ENCODE measurements at places on chromosomes 7 and 10.
A peak's percentile ranks its signal among the peaks of the same experiment; 100 is the strongest.

GRCh38 chr10:34141032-34141680, 673.9 kb downstream of the PARD3 start:
- DNase-seq = no peak

GRCh38 chr10:132400547-132401151, 3.6 kb downstream of the PWWP2B start:
- DNase-seq = no peak

GRCh38 chr7:132545756-132546155, 30.5 kb downstream of the PLXNA4 start:
- DNase-seq = no peak

GRCh38 chr10:58967551-58968388, 208.7 kb upstream of the PHYHIPL start:
- no peak for DNase-seq

DNA sequence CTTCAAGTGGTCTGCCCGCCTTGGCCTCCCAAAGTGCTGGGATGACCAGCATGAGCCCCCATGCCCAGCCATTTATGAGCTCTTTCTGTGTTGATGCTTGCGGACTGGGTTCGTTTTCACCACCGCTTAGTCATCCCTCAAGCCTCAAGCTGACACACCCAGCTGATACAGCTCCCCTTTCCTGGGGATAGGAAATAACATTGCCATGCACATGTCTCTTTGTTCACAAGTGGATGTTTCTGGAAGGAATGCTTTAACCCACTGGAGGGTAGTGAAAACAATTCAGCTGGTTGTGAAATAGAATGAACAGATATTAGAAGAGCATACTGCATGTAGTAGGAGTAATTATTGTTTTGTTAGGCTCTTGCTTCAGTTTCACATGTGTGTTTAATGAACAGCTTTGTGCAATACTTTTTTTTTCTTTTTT, 8.5 kb upstream of the METTL27 start:
- DNase-seq = no peak

DNA sequence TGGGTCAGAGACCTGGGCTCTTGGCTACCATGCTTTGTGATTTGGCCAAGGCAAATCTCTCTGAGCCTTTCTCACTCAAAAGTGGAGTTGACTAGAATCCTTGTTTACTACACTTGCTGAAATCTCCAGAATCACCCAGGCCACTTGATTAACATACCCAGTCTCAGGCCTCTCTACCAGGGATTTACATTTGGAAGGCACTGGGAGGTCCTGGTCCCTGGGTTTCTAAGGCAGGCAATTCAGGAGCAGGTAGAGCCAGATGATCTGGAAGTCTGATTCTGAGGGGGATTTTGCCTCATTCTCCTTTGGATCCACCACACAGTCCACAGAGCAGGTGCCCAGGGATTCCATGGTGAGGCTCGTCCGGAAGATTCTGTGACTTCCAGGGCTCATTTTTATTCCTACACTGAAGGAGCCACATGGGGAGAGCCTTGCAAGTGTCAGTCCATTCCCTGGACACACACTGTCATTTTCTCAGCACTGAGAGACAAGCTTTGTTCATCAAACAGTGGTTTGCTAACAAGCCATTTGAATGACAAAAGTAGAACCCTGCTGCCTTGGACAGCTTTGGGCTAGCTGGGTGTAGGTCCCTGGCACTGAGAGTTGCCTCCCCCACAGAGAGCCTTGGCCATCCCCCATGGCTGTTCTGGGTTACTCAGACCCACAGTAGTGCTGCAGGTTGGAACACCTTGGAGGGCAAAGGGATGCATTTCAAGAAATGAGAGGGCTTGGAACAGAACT, 74.2 kb downstream of the NOC3L start:
- DNase-seq = no peak

DNA sequence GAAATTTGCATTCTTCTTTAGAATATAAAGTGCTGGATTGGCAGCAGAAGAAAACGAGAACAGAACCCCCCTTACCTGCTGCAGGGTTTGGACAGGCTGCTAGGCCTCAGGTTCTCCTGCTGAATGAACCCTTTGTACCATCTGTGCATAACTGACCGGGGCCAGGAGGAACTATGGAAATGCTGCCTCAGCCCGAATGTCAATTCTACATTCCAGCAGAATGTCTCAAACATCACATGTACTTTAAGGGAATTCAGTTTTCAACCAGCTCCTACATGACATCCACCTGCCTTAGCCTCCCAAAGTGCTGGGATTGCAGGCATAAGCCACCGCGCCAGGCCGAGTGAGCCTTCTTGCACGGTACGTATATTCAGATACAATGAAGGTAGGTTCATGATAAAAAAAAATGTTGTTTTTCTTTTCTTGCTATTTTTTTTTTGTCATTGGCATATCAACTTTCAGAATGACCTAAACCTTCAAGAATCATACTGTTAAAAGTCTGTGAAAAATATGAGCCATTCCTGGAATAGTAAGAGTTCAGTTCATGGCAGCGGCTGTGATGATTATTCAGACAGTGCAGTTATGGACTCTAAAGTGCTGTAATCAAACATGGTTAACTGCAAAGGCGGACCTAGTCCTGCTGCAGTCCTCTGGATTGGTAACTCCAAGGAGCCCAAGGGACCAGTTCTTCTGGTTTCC, 84.4 kb upstream of the TNS3 start:
- no peak for DNase-seq

DNA sequence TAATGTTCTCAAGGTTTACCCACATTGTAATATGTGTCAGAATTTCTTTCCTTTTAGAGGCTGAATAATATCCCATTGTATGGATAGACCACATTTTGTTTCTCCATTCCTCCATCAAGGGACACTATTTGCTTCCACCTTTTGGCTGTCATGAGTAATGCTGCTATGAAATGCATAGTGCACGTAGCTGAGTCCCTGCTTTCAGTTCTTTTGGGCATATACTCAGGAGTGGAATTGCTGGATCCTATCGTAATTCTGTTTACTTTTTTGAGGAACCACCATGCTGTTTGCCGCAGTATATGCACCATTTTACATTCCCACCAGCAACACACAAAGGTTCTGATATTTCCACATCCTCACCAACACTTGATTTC, 60.0 kb downstream of the PRF1 start:
- DNase-seq = no peak

DNA sequence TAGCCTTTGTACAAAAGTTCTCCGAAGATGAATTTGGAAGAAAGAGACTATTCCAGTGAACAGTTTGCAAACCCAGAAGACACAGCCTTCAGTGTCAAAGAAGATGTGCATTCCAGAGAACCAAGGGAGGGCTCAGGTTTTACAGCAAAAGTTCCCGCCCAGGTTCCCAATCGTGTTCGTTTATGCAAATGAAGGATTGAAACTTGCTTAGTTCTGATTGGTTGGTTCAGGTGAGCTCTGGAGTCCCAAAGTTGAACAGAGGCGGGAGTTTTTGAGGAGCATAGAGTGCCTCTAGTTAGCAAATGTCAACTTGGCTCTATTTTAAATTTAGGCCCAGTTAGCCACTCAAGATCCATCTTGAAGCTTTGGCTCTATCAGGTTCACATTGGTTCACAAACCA, 51.3 kb downstream of the TMEM270 start:
- DNase-seq = no peak

DNA sequence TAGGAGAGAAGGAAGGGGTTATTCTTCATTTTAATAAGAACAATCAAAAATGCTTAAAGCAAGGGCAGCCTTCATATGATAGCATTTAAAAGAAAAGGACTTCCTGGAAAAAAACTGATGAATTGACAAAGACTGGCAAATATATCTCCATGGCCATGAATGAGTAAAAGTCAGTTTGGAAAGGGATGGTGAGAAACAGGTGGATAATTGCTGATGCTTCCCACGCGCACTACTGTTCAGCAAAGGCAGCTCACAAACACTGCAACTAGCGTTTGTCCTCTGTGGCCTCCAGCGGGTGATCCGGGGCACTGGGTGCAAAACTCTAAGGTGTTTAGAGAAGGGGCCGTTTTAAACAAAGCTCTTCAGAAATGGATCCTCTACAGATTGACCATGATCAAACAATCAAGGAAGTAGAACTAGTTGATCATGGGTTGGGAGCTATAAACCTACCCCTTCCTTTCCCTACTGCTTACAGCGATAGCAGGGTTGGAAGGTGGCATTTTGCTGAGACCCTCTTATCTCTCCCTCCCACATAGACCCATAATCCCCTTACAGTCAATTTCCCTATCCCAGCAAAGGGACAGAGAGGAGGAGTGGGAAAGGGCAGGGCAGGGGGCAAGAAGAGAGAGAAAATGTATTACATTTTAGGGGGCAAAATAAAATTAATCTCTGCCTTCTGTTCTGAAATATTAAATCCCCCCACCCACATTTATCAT, 53.8 kb downstream of the SMURF1 start:
- no peak for DNase-seq

DNA sequence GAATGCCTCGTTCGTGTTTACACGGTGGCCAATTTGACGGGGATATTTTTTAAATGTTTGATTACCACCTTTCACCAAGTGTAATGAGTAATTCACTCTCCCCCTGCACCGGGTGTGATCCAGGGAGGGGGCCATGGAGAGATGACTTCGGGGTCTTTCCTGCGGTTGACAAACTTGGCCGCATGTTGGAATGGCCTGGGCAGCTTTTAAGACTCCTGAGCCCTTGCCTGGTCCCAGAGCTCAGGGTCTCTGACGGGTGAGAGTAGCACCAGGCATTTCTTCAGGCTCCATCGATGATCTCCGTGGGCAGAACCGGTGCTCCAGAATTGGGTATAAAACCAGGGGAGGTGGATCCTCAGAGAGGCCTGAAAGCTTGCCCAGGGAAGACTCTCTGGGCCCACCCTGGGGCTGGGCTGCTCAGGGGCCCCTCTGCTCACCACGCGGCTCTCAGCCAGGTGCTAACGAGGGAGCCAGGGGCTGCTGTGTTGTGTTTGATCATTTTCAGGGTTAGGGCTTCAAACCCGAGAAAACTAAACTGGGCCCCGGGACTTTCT, 882 bp downstream of the ZNF282 start:
- no peak for DNase-seq

GRCh38 chr7:47762746-47763062, 180.8 kb upstream of the TNS3 start:
- no peak for DNase-seq

- peak; percentile 82 for DNase-seq
These were observed 2.1 kb downstream of the VIM start for GRCh38 chr10:17229967-17230682.

GRCh38 chr10:75110006-75110632, 1.3 kb upstream of the SAMD8 start:
- no peak for DNase-seq

GRCh38 chr7:142785841-142786250, 15.1 kb downstream of the PRSS2 start:
- no peak for DNase-seq

DNA sequence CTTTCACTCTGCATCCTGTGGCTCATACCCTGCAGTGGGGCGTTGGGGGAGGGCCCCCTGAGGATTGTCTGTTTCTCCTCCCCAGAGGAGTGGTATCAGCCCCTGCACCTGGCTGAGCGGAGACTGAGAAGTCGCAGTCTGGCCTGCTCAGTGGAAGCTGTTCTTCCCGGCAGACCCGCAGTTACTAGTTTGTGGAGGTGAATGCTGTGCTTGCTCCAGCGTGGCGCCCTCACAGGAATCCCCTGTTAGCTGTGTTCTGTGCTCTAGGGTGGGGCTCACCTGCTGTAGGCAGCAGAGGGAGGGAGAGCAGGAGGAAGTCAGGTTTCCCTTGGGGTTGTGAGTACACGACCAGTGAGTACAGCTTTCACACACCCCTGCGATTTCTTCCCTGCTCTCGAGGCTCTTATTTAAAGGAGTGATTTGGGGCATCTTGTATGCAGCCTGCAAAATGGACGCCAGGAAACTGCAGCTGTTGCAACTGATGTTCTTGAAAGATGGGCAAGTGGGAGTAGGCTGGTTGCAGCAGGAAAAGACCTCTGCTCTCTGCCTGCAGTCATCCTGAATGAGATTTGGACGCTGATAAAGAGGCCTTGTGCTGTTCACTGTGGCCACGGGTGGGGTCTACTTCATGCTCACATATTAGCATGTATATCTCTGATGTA, 66.4 kb downstream of the HK1 start:
- no peak for DNase-seq

GRCh38 chr7:2732959-2733584, 45.1 kb downstream of the AMZ1 start:
- DNase-seq = no peak

GRCh38 chr10:3068968-3069737, 1.8 kb downstream of the PFKP start:
- DNase-seq = no peak

DNA sequence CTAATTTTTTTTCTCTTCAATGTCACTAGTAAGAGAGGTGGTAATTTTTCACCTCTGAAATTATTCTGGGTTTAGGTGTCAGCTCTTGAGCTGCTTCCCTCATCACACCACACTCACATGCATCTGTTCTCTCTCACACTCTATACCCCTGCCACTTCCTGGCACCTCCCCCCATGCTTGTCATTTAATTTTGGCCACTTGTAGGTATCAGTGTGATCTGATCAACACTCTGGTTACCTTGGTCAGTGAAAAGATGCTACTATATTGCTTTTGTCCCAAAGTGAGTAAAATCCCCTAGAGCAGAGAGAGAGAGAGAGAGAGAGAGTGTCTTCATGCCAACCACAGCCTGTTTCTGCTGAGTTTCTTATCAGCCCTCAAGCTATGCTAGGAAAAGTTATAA, 42.5 kb downstream of the STK17A start:
- no peak for DNase-seq

- no peak for DNase-seq
These were observed 167.8 kb upstream of the AUTS2 start for GRCh38 chr7:69430384-69431021.

GRCh38 chr7:69610374-69611084, 12.3 kb downstream of the AUTS2 start:
- DNase-seq = no peak

DNA sequence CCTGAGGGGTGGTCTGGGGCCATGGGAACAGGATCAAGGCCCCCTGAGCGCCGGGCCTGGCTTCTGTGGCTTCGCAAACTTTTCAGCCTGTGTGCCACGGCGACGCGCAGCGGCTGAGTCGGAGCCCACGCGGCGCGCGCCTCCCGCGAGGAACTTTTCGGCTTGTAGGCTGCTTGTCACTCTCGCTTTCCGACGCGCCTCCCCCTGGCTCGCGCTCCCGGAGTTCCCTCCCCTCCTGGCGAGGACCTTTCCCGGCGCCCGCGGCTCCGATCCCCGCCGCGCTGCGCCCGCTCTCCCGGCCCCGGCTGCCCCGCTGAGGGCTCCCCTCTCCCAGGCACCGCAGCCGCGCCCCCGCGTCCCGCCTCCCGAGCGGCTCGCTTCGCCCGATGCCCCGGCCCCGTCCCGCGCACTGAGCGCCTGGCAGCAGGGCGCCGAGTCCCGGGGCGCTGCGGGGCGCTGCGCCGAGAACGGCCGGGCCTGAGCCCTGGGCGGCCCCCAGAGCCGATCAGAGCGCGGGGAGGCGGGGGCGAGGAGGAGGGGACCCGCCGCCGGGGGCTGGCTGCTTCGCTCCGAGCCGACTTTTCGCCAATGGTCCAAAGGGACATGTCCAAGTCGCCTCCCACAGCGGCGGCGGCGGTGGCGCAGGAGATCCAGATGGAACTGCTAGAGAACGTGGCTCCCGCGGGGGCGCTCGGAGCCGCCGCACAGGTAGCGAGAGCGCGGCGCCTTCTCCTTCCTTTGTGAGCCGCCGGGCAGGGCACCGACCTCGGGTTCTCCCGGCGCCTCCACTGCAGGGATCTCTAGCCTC, at the start of gene CACNB2:
CACNB2 (plus strand) TSS at position 276 of the 808 bp plus-strand sequence.
- DNase-seq = no peak
